Activated CD4-positive, alpha-beta T cell treated with anti-CD3 and anti-CD28 coated beads for 36 hours (primary cell): ENCODE measurements at places on chromosomes 7 and 10. TPM values are rescaled to one million over a fixed set of nuclear protein-coding genes. Genes with fewer than 3 reads are reported as not detected.

Gene FAM131B
- total RNA-seq = 1.7 TPM

Gene ZPBP
- total RNA-seq = not detected

Gene SLC12A9
- 13.6 TPM for total RNA-seq

Gene BAIAP2L1
- 3.0 TPM for total RNA-seq

Gene SUGCT
- 1.9 TPM for total RNA-seq

Gene ACTL6B
- total RNA-seq = not detected

Gene ZNRF2
- total RNA-seq = 8.1 TPM
